LNCaP clone FGC (cell line): ENCODE measurements at places on chromosomes 13 and 19.

DNA sequence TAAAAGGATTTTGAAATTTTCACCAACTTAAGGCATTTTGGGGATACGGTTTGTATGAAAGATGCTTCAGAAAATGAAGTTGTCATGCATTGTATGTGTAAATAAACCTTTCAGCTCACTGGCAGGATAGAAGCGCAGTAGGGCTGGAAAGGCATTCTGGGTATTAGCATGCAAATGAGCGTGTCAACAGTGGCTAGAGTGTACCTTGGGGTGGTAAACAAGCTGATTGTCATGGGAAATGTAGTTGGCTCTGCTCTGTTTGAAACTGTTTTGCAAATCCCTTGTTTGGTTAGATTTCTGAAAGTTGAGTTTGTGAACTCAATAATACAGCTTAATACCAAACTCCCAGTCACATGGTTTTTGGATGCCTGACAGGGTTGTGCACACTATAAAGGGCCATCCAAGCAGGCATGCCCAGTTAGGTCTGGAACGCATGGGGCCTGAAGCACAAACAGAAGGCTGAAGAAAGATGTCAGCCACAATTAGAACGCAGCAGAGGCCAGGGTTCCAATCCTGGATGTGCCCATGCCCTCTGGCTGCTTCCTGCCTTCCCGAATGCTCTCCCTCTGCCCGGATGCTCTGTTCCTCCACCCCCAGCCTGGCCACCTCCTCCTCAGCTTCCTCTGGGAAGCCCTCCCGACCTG, 14.6 kb downstream of the GSX1 start:
- DNase-seq: no peak

DNA sequence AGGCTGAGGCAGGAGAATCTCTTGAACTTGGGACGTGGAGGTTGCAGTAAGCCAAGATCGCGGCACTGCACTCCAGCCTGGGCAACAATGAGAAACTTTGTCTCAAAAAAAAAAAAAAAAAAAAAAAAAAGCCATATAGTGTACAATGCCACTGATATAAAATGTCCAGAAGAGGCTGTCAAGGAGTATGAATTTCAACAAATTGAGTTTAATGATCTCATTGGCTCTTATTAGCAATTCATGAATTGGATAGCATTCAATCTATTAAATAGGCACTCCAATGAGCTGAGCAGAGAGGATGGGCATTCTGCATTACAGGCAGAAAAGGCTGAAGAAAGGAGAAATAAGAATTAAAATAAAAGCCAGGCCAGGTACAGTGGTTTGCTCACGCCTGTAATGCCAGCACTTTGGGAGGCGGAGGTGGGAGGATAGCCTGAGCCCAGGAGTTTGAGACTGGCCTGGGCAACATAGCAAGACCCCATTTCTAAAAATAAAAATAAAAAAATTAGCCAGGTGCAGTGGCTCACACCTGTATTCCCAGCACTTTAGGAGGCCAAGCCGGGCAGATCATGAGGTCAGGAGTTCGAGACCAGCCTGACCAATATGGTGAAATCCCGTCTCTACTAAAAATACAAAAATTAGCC, 757 bp upstream of the LMNB2 start:
- no peak for DNase-seq

DNA sequence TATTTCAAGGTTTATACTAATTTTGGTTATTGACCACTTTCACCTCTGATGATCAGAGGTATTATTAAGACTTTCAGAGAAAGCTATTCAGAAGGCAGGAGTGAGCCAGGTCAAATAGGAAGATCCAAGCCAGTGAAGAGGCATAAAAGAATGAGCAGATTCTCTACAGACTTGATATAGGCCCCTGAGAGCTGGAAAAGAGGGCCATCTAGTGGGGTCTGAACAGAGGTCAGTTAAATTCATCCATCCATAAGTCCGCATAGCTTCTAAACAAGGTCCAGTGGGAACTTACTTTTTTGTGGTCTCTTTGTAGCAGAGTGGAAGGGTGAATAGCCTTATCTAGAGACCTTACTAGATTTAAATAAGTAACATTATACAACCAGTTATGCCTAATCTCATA, 126.6 kb upstream of the UFM1 start:
- DNase-seq: no peak

DNA sequence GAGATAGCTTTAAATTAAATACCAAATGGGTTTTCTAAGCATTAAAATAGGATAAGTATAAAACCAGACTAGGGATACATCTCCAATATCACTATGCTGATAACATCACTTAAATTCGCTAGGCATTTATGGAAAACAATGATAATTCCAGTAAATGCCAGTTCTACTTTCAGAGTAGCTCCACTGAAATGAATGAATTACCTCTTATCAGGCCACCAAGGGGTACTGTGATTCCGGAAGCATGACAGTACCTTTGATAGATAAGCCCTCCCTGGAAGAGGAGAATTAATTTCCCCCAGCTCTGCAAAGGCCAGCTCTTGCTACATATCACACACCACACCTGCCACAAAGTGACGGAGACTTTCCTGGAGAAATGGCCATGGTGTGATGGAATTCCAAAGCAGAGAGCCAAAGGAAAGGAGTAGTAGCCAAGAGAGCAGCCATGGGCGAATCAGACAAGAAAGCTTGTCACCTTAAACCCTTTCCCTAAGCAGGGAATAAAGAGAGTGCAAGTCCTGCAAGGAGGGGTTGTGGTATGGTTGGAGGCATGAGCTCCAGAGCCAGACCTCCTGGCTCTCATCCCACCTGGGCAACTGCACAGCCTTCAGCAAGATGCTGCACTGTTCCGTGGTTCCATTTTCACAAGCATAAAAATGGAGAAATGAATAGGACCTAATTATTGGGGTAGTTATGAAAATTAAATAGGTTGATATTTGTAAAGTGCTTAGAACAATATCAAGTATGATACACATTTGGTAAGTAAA, 423.1 kb downstream of the FGF14 start:
- DNase-seq: no peak

GRCh38 chr19:2072757-2073551, 21.9 kb upstream of the MKNK2 start:
- DNase-seq: no peak

GRCh38 chr13:112808377-112809140, 118.7 kb downstream of the ATP11A start:
- DNase-seq: no peak

- no peak for DNase-seq
Observed at GRCh38 chr13:113421673-113422270, 31.5 kb downstream of the ADPRHL1 start.

DNA sequence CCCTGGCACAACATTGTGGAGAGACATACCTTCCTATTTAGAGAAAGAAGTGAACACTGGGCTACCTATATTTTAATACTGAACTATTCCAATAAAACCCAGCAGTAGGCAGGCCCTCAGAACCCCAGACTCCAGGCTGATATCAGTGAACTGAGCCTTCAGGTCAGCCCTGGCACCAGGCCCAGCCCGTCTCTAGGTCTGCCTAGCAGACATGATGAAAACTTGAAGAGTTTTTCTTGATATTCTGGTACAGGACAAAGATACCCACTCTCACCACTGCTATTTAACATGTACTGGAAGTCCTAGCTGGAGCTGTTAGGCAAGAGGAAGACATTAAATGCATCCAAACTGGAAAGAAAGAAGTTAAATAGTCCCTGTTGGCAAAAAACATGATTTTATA, 396.6 kb upstream of the SPRY2 start:
- no peak for DNase-seq

- DNase-seq: no peak
Observed at GRCh38 chr13:24459234-24459633, 53.3 kb downstream of the PARP4 start.

- DNase-seq: no peak
Observed at GRCh38 chr13:31764556-31764955, 25.2 kb downstream of the RXFP2 start.

DNA sequence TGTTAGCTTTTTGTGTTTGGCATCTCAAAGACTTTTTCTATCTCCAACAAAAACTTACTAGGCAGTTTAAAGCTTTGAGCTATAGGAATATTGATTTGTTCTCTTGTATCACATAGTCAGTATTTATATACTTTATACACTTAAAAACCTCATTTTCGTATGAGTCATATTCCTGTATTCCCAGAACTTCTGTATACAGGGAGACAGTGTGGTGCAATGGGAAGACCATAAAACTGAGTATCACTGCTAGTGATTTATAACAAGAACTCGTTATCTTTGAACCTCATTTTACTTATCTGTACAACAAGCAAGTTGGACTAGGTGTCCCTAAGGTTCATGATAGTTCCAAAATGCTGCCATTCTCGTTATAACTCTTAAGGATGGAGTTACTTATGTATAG, 6.3 kb downstream of the GPR180 start:
- DNase-seq: no peak

DNA sequence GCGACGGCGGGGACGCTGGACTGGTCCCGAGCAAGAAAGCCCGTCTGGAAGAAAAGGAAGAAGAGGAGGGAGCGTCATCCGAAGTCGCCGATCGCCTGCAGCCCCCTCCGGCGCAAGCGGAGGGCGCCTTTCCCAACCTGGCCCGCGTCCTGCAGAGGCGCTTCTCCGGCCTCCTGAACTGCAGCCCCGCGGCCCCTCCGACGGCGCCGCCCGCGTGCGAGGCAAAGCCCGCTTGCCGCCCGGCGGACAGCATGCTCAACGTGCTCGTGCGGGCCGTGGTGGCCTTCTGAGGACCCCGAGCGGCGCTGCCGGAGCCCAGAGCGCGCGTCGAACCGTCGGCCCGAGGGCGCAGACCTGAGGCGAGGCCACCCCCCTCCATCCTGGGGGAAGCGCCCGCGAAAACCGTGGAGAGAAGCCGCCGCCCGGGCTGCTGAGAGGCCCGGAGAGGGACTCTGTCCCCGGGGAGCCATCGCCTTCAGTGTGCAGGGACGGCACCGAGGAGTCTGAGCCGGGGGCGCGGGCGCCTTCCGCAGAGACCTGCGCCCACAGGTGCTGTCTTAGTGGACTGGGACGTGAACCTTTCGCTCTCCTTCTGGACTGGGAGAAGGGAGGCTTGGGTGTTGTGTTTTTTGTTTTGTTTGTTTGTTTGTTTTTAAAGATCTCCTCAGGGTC, 3.5 kb downstream of the IER2 start:
- no peak for DNase-seq

- DNase-seq: no peak
Observed at GRCh38 chr19:47028195-47028601, 8.6 kb downstream of the NPAS1 start.

GRCh38 chr13:59441596-59442280, 722.0 kb downstream of the DIAPH3 start:
- no peak for DNase-seq

- DNase-seq: no peak
Observed at GRCh38 chr13:109650861-109651260, 135.5 kb downstream of the IRS2 start.

- no peak for DNase-seq
Observed at GRCh38 chr13:48891586-48891985, 84.1 kb upstream of the FNDC3A start.

DNA sequence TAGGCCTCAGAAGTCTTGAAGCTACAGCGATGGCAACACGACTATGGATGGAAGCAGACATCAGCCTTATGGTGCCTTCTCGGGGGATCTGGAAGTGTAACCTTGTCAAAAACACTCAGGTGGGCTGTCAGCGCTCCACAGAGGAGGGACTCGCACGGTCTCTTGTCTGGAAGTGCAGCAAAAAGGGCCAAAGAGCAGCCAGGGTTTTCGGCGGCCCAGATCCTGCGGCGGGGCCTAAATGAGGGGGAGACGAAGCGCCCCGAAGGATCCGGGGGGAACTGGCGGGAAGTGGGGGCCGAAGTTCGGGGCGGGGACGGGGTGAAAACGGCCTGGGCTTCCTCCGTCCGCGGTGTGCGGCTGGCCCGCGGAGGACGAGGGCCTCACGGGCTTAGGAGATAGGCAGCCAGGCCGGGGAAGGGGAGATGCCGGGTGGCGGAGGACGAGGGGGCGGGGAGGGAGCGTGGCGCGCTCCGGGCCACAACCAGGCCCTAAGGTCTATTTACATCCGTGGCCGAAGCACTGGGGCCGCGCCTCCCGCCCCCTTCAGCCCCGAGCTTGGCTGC, 637 bp downstream of the RANBP3 start:
- no peak for DNase-seq

DNA sequence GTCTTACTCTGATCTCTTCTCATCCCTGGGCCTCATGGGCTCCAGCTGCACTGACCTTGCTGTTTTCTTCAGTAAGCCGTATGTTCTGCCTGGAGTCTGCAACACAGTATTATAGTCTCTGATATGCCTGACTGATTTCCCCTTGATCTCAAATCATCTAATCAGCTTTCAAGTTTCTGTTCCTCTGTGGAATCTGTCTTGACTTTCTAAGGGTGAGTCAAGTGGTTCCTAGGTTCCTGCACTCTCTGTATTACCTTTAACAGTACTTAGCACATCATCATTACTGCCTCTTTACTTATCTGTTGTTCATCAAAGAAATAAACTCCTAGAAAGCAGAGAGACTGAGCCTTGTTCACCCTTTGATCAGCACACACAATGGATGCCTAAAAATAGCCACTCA, 350.7 kb downstream of the LMO7 start:
- DNase-seq: no peak

- no peak for DNase-seq
Observed at GRCh38 chr19:48768994-48769713, 13.8 kb downstream of the FGF21 start.

- DNase-seq: no peak
Observed at GRCh38 chr19:54387991-54388801, 23.5 kb upstream of the LAIR1 start.

DNA sequence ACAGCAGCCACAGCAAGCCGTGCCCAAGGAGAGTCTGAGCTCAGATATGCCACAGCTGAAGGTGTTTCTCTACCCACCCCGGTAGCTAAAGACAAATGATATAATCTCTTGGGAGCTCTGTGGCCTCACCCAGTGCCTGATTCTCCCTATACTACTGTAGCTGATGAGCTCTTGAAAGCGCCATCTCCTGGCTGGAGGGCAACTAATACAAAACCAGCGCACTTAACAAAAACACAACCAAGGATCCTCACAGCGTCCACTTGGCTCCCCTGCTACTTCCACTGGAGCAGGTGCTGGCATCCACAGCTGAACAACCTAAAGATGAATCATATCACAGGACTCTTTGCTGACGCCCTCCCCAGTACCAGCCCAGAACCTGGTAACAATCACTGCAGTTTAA, 1212.0 kb downstream of the PCDH17 start:
- DNase-seq: no peak

DNA sequence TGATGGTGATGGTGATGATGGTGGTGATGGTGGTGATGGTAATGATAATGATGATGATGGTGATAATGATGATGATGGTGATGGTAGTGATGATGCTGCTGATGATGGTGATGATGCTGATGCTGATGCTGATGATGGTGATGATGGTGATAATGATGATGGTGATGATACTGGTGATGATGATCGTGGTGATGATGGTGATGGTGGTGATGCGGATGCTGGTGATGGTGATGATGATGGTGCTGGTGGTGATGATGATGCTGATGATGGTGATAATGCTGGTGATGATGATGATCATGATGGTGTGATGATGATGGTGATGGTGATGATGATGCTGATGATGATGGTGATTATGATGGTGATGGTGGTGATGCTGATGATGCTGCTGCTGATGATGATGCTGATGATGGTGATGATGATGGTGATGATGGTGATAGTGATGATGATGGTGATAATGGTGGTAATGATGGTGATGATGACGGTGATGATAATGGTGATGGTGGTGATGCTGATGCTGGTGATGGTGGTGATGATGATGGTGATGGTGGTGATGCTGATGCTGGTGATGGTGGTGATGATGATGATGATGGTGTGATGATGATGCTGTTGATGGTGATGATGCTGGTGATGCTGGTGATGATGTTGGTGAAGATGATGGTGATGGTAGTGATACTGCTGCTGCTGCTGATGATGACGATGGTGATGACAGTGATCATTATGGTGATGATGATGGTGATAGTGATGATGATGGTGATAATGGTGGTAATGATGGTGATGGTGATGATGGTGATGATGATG, 62.8 kb downstream of the ZNF536 start:
- DNase-seq: no peak

- no peak for DNase-seq
Observed at GRCh38 chr19:1102407-1103131, 1.2 kb upstream of the GPX4 start.
